ENCODE measurements at places on chromosomes 1 and 21.

DNA sequence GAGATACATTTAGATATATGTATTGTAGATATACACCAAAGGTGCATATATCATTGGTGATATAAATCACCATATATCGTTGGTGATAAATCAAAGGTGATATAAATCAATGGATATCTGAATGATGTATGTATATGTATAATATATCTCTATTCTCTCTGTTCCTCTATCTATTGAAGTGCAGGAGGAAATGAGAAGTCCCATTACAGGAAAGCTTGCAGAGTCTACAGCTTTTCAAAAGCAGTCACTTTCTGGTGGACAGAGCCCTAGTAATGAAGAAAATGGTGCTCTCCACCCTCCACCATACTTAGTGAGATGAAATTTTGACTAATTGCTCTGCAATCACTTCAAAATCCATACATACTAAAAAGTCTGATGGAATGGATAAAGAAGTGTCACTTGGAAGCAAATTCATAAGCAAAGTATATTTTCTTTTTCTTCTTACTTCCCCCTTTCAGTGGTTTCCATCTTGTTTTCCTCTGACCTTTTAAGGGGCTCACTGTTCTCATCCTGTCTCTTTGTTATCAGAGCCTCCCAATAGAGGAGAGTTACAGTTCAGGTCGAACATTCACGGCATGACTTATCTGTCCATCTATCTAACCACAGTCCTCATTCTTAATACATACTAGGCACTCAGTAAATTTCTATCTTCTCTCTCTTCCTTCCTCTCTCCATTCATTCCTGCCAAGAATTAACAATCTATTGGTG is 227.2 kb downstream of the KCNJ6 start:
- no peak for DNase-seq

GRCh38 chr1:248788327-248788726 is 32.8 kb upstream of the LYPD8 start:
- DNase-seq, result no peak

GRCh38 chr1:246801241-246802020 is 77.2 kb downstream of the SCCPDH start:
- DNase-seq, result no peak

DNA sequence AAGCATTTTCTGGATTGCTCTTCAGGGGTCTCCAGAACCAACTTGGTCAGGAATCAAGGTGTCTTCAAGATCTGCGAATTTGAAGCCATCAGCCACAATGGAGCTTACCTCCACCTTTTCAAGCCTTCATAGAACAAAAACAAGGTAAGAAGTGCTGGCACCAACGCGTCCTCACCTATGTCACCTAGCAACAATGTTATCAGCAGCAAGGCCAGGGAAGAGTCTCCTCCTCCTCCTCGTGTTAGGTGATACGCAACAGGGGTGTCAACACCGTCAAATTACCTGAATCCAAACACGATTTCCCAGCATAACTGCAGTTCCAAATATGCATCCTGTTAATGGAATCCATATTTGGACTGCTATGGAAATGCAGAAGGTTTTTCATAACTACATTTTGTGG is 4.1 kb upstream of the TIAM1 start:
- no peak for DNase-seq

DNA sequence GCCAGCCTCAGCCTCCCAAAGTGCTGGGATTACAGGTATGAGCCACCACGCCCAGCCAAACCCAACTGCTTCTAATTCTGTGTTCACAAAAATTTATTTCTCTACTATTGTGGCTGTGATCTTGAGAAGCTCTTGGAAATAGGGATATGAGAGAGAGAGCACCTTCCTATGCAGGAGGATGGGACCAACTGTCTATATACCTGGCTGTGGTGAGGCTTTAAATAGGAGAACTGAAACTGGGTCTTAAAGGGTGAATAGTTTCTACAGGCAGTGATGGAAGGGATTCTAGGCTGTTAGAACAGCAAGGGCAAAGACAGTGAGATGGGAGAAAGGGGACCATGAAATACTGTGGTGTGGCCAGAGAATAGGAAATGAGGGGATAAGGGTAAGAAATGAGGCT is 8.3 kb upstream of the PTCH2 start:
- DNase-seq, result no peak

DNA sequence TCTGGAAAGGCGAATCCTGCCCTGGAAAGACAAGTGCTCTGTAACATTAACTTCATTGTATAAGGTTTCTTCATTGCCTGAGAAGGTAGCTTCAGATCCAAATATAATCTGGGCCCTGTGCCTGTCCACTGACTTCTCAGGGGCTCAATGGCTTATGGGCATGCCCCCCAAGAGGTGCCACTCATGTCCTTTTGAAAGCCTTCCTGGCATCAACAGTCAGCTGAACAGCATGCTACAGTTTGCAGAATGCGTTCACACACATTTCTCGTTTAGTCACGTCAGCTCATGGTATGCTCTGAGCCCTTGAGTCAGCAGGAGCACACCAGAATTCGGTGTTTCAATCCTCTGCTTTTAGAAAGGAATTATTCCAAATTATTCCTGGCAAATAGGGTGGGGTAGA is 23.8 kb downstream of the TMCC2 start:
- no peak for DNase-seq

GRCh38 chr1:71167505-71167904 is 86.7 kb upstream of the ZRANB2 start:
- DNase-seq, result no peak
